ENCODE measurements at places on chromosomes 1 and 21.

GRCh38 chr1:185896863-185897262 is 162.7 kb downstream of the HMCN1 start:
- DNase-seq = no peak

GRCh38 chr1:209626346-209627026 is 25.7 kb downstream of the LAMB3 start:
- DNase-seq = no peak

GRCh38 chr1:115325874-115326273 is 12.2 kb downstream of the NGF start:
- no peak for DNase-seq

DNA sequence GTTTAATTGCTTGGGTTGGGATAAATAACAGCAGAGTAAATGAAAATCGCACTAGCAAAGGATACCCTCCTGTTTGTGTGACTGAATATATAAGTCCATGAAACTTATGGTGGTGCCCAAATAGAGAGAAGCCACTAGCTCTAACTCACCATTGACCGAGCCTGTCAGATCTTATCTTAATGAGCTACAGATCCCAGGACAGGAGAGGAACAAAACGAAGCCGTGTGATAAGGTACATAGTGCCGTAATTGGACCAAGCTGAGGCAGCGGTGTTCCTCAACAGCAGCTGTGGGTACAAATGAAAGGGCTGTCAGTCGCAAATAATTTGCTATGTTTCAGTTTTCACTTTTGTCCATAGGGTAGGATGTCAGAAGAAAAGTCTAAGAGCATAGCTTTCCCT is 276.1 kb downstream of the PTBP2 start:
- no peak for DNase-seq

DNA sequence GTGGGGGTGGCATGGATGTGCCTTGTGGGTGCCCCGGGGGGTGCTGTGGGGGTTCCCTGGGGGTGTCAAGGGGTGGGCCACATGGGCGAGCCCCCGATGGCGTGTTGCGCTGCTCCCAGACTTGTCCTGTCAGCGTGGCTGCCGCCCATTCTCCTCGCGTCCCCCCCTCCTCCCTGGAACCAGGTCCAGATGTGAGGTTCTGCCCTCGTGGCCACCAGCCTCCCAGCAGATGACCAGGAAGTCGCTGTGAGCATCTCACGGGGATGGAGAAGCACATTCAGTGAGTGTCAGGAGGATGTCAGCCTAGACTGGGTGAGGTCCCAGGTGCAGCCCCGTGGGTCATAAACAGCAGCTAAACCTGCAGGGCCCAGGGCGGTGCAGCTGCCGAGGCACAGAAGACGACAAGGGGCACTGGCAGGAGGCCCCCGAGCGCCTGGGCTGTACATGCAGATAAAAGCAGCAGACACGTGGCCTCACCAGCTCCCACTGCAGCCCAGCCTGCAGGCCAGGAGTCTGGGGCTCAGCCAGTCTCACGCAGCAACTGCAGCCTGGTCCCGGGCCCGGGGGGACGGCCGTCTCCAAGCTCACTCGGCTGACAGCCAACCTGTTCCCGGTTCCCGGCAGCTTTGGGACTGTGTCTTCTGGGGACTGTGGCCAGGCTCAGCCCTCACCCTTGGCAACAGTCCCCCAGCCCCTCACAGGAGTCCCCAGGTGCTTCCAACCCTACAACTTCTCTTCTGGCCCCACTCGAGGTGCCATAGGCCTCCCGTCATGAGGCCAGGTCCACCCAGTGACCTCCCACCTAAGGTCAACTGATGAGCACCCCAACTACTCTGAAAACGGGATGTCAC is 17.5 kb upstream of the COL6A2 start:
- DNase-seq = no peak

DNA sequence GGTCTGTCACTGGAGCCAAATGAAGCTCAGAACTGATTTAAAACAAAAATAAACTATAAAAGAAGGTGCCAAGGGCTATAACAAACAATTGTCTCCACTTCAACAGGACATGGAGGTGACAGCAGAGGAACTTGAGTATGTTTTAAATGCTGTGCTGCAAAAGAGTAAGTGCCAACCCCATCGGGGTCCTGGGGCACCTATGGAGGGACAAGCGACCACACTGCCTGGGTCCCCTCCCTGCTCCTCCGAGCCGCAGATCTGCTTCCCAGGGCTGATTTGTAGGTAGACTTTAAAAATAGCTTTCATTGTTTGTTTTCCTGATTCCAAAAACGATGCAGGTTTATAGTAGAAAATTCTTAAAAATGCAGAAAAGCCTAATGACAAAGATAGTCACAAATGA is 42.8 kb downstream of the CAPN9 start:
- DNase-seq = no peak

GRCh38 chr1:50529510-50529909 is 106.3 kb upstream of the DMRTA2 start:
- DNase-seq = no peak
